ENCODE measurements at places on chromosomes 12 and 14.

DNA sequence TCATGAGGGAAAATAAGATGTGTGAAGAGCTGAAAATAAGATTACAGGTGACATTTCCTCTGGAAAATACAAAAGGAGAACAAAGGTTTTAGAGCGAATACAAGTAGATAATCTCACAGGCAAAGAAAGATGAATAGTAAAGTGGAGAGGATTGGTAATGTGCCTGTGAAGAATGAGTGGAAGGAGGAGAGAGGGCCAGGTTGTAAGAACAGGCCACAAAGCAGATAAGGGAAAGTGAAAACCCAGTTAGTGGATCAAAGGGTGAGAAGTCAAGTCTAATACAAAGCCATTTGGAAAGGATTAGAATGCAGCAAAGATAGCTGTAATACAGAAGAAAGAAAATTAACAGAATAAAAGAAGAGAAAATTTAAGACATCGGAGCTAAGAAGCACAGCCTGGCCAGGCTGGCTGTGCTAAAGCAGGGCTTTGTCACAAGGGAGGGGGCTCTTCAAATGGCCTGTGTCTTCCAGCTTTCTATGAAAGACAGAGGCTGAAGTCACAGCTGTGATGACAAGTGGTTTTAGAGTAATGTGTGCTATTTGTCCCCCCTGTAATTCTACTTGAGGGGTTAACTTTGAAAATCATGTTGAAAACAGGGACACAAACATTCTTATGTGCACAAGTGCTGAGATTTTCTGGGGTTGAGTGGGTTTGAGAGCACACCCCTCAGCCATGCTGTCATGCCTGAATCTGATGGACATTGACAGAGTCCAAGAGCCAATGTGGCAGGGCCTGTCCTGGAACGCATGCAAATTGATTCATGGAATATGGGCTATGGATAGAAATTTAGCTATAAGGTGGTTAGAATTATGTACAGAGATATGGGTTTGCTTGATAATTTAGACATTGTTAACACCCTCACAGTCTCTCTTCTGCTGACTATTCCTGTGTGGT, 344.5 kb upstream of the NAV3 start:
- no peak for DNase-seq

- DNase-seq, result no peak
These were observed 151.7 kb upstream of the AMIGO2 start for GRCh38 chr12:47231456-47231855.

DNA sequence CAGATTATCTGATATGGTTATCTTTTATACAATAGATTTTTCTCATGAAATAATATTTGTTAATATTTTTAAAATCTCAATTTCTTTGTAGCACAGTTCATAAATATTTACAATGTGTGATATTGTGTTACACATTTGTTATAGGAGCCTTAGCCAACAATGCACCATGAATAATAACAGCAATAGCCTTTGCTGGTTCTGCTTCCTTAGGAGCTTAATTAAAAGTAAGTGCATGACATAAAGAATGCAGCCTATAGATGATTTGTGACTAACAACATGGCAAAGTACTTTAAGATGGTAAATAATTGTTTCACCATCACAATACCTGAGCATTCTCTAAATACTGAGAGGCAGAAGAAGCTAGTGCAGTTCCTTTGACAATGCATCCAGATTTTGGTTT, 156.3 kb upstream of the RASSF8 start:
- no peak for DNase-seq

- DNase-seq, result no peak
These were observed 1359.6 kb downstream of the FSCB start for GRCh38 chr14:43147485-43147884.

DNA sequence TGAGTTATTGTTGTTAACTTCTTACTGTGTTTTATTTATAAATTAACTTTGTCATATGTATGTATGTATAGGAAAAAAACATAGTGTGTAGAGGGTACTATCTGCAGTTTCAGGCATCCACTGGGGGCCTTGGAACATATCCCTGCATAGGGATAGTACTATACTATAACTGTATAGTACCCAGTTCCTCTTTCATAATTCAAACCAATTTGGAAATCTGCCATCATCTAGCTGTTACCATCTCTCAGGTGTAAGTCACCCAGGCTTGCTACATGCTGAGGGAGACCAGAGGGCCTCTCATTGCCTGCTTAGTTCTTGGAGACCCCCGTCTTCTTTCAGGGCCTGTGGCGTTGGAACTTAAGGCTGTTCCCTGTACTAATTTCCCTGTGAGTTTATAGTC, 12.9 kb upstream of the DCD start:
- no peak for DNase-seq

Measured in suppressor macrophage (primary cell).